Ascending aorta (tissue), 2 donors: ENCODE measurements at places on chromosomes 5 and 9.
A peak's percentile ranks its signal among the peaks of the same experiment; 100 is the strongest.

- peak; percentile 79 for DNase-seq
Observed at GRCh38 chr5:17302604-17303003, 85.2 kb downstream of the BASP1 start.

- no peak for DNase-seq
Observed at GRCh38 chr5:69451941-69452647, 37.2 kb downstream of the MARVELD2 start.

GRCh38 chr9:36008774-36009300, 27.9 kb upstream of the RECK start:
- DNase-seq = peak; percentile 75

GRCh38 chr5:137497396-137498290, 1.5 kb downstream of the SPOCK1 start:
- DNase-seq = no peak

DNA sequence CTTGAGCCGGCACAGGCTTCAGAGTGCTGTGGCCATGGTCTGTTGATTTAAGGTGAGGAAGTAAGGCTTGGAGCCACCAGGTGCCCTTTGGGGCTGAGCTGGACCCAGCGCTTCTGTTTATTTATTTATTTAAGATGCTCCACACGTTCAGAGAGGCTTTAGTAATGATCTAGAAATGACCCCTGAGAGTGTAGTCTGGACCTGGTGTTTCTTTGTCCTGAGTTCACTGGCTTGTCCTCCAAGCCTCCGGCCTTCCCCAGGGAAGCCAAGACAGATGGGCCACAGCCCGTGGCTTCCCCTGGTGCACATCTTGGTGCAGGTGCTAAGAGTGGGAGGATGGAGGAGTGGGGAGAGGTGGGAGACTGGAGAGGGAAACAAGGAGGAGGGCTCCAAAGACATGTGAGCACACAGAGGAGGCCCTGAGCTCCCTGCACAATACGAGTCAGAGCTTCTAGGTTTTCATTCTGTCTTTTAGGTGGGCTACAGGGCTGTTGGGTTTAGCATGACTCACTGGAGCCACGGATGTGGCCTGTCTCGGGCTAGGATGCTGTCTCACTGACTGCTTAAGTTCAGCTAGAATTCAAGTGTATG, 56.9 kb downstream of the AHRR start:
- no peak for DNase-seq

DNA sequence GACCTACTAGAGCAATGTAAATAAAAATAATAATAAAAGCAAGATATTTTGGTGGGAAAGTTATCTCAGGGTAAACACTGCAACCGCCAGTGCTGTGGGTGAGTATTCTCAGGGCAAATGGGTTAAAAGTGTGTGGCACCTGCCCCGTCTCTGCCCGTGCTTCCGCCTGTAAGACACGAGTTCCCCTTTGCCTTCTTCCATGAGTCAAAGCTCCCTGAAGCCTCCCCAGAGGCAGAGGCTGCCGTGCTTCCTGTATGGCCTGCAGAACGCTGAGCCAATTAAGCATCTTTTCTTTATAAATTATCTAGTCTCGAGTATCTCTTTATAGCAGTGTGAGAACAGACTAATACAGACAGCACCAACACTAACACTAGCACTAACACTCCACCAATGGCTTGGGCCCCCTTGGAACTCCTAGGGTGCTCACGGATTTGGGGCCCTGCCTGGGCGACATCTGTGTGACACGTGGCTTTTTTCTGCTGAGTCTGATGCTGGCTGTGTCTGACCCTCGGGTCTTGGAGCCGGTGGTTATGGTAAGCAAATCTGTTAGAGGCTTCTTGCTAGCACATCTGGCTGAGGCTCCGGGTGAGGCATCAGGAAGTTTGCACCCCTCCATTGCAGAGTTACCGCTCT, 10.6 kb downstream of the PLEKHG4B start:
- no peak for DNase-seq

DNA sequence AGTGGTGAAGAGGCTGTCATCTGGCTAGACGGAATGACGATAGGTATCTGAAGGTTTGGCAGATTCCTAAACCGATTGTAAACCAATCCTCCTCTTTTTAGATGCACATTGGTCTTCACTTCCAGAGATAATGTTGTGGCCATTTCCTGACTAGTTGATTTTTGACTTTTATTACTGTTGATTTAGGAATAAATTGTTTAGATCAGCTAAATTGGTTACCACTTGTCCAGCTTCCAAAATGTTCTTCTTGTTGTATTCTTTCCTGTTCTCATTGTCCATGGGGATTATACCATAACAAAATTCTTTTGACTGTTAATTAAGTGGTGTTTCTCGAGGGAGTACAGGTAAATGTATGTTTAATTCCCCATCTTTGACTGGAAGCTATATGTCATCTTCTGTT, 119.7 kb downstream of the MACROH2A1 start:
- DNase-seq = no peak

DNA sequence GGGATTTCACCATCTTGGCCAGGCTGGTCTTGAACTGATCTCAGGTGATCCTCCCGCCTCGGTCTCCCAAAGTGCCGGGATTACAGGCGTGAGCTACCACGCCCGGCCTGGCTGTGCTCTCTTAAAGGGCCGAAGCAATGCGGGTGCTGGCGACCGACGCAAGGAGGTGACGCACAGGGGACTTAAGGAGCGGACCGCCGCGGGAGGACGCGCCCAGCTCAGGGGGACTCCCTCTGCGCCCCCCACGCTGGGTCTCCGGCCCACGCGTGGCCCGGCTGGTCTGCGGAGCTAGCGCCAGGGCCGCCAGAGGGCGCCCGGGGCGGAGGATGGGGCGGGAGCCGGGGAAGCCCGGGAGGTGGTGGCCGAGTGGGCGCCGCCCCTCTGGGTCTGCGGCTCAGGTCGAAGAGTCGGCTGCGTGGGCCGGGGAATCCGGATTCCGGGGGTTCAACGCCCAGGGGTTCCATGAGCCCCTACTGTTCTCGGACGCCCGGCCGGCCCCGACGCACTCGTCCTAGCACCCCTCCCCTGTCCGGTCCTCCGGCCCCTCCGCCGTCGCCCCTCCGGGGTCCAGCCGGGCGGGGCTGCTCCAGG, 502 bp upstream of the CERCAM start:
- no peak for DNase-seq

GRCh38 chr5:141496038-141496437, 7.2 kb downstream of the PCDHGC5 start:
- DNase-seq = no peak

DNA sequence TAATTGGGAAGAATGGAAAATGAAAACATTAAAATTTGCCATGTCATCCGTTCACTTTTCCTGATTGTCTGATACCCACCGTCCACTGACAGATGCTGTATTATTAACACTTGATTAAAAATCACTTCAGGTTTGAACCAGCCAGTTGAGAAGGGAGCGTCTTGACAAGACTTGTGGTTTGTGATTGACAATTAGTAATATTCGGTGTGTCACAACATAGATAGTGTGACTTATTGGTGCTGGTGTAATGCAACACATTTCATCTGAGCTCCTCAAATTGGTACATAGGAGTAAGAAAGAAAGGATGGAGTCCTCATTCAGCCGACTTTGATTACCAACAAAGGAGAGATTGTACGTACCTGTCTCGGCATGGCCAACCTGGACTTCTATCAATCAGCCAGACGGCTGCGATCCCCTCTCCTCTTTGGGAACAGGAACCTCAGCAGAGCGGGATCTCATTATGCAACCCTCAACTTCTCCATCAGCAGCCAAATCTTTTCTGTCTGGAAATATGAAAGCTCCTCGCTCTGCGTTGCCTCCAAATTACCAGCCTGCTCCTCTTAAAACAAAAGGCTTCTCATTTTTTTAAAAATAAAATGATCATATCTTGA, 211.7 kb upstream of the MVB12B start:
- DNase-seq = no peak

DNA sequence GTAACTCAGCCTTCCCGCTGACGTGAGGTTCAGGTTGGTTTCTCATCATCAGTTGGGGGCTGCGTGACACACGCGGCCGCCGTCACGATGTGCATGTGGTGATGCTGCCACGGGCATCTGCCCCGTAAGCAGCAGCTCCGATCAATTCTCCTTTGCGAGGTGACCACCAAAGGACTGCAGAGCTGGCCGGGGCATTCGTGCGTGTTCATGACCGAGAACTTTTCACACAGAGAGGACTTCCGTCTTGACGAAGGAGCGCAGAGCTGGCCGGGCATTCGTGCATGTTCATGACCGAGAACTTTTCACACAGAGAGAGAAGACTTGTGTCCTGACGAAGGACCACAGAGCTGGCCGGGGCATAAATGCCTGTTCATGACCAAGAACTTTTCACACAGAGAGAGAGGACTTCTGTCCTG, 3.8 kb upstream of the LCN1 start:
- DNase-seq = peak; percentile 46

DNA sequence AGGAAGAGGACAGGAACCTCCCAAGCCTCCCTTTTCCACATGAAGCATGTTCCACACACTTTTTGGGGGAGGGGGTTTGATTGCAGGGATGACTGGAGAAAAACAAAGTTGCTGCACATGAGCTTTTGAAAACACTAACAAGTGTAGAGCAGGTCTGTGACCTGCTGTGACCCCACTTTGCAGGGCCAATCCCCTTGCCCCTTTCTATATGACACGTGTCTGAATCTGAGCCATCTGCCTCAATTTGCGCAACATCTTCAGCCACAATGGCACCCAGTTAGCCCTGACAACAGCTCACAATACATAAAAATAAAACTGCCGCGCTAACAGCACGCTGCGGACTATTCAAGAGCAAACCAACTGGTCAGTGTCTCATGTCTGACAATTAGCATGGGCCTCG, 227.8 kb upstream of the TBCA start:
- DNase-seq = no peak

DNA sequence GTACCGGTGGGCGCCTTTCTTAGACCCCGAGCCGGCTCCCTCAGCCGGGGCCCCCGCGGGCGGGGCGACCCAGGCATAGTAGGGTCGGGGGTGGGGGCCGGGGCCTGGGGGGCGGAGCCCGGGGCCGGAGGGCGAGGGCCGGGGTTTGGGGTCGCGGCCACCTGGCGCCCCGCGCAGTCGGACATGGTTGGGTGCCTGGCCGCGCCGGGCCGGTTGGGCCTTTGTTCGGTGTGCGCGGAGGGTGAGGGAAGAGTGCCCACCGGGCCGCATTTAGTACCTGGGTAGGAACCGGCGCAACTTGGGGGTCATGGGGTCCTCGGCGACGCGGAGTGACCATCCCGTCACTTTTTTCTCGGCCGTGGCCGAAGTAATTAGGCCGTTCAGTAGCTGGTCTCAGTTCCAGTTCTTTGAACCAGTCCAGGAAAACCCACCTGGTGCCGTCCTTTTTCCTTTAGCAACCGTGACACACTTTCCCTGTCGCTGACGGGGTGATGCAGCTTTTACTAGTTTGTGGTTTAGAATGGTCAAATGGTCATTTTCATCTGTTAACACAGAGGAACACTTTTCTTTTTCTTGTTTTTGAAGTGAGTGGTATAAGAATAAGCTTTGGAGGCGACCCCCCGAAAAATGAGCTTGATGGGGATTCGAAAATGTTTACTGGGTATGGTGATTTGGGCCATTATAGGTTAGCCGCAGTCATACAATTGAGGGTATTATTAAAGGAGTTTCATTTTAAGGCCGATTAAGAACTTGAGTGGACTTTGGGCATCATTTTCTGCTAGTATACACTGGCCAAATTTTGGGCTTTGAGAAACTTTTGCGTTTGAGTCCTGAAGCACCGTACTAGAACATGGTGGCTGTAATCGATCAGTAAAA, 589 bp downstream of the CKS2 start:
- DNase-seq = no peak

GRCh38 chr9:127955294-127956015, 17.8 kb upstream of the DPM2 start:
- DNase-seq = no peak

DNA sequence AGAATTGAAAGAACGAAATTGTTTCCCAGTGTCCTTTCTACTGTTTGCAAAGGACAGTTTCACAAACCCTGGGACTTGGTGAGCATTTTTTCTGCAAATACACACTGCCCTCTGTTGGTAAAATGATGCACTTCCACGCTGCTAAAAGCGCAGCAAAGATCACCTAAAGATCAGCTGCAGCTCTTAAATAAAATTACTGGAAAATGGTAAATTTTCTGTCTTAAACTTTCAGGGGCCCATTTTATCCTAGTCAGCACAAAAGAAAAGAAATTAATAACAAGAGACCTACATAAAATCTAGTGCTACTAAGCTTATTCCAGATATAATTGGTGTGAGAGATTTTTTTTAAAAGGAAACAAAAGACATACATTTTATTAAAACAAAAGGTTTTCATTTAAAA, 566.0 kb downstream of the CAAP1 start:
- DNase-seq = no peak

DNA sequence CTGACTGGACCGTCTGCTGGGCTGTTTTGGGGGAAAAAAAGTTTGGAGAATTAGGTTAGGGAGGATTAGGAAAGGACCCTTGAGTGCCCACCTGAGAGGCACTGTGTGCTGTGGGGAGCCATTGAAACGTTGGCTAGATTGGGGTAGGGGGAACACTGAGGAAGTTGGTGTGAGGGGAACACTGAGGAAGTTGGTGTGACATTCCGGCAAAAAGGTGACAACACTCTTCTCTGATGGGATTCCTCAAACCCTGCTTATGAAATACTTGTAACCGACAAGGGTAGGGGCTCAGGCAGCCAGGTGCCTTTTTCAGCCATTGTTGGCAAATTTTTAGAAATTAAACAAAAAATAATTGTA, 1.0 kb downstream of the CYSTM1 start:
- no peak for DNase-seq
